ENCODE measurements at places on chromosomes 4 and X. TPM values are rescaled to one million over a fixed set of nuclear protein-coding genes. Genes with fewer than 3 reads are reported as not detected.

The THOC2 gene
- 83.8 TPM for total RNA-seq

The FAM53A gene
- 5.9 TPM for total RNA-seq

The OTC gene
- not detected for total RNA-seq

The CLDN34 gene
- not detected for total RNA-seq

The POU4F2 gene
- not detected for total RNA-seq

The NEIL3 gene
- not detected for total RNA-seq

The GATA1 gene
- total RNA-seq = not detected

The STATH gene
- not detected for total RNA-seq

The MAGEB17 gene
- not detected for total RNA-seq

The MAGEA4 gene
- total RNA-seq = not detected

The STBD1 gene
- total RNA-seq = 42.5 TPM

The CNGA1 gene
- total RNA-seq = 0.57 TPM

The RAI2 gene
- 90.4 TPM for total RNA-seq

The KLB gene
- 25.0 TPM for total RNA-seq

The HS3ST1 gene
- total RNA-seq = 0.16 TPM

The PHKA2 gene
- total RNA-seq = 14.8 TPM

The MAPK10 gene
- total RNA-seq = 61.6 TPM

The SH3TC1 gene
- total RNA-seq = 25.3 TPM

The ART3 gene
- total RNA-seq = not detected

The EFHC2 gene
- total RNA-seq = not detected

The GPRIN3 gene
- 5.7 TPM for total RNA-seq

The ADH7 gene
- total RNA-seq = not detected

The SPANXD gene
- not detected for total RNA-seq

The TSC22D3 gene
- 681 TPM for total RNA-seq

All from subcutaneous adipose tissue (tissue), 4 donors.